ENCODE measurements at places on chromosomes 7 and 10.

DNA sequence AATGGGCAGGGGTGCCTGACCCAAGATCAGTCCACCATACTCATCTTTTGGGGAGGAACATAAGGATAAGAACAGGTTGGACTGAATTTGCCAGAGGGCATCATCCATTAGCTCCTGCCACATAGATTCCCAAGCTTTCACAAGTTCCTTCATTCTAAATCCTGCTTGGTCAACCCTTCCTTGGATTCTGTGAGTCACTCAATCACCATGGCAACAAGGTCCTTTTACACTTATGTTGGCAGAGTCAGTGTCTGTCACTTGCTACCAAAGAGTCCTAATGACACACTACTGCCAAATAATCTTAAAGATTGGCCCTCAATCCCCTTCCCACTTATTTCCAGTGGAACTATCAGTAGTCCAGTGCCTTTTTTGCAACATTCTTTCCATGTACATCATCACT, 5.0 kb upstream of the LGI1 start:
- no peak for ATAC-seq

DNA sequence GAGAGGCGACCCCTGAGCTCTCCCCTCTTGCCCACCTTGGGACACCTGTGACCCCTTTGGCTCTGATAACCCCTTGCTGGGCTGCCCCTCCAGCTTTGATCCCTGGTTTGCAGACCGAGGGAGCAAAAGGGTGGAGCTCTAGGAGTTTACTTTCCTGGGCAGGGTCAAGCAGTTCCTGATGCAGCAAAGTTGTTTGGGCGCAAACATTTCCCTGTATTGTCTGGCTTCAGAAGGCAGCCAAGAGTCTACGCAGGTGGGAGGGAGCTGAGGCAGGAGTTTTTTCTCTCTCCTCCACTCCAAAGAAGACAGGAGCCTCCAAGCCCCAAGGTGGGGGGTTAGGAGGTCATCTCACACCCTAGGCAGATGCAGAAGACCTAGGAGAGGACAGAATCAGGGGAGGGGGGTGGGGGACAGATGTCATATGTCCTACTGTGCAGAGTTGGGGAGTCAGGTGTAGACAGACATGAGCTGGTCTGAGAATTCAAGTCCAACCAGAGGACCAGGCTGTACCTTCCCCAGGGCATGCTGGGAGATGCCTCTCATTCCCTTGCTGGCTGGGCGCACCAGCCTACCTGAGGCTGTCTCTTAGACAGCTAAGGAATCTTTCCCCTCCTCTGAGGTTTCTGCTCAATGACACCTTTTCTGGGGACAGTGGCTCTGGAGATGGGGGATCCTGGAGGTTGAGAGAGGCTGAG, 20.5 kb downstream of the TMEM270 start:
- no peak for ATAC-seq

DNA sequence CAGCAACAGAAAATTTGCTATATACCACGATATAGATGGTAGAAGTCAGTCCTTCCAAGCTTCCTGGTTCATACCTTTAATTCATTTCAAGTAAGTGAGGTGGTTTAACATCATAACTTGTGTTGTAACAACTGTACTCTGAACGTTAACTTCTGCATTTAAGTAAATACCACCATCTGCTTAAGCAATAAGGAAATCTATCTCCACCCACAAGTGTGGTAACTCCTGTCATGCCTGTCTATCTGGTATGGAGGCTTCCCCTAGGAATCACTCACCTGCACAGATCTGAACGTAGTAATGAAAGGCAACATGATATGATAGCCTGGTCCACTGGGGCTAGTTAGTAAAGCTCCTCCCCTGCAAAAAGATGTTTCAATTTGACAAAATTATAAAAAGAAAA, 2.3 kb downstream of the ERLIN1 start:
- ATAC-seq: no peak

- ATAC-seq: no peak
Measured at GRCh38 chr7:117096942-117097341, 143.6 kb downstream of the ST7 start.

GRCh38 chr7:157674027-157674714, 337.4 kb downstream of the DNAJB6 start:
- ATAC-seq: no peak
